ENCODE measurements at places on chromosomes 4 and X. TPM values are rescaled to one million over a fixed set of nuclear protein-coding genes. Genes with fewer than 3 reads are reported as not detected.

GUCY1A1 gene
- total RNA-seq = 8.5 TPM

UNC5C gene
- 18.1 TPM for total RNA-seq

GPRASP3 gene
- total RNA-seq = 3.7 TPM

RHOXF2B gene
- not detected for total RNA-seq

GYG2 gene
- total RNA-seq = 2.5 TPM

ENPEP gene
- total RNA-seq = 0.64 TPM

MAGEA1 gene
- total RNA-seq = not detected

BMP3 gene
- not detected for total RNA-seq

UGT2B15 gene
- not detected for total RNA-seq

TLR7 gene
- total RNA-seq = not detected

SHOX gene
- not detected for total RNA-seq

PCDH7 gene
- total RNA-seq = 30.1 TPM

GLRA3 gene
- not detected for total RNA-seq

MAGEC2 gene
- total RNA-seq = not detected
